H54 (cell line): ENCODE measurements at places on chromosomes 2 and 18.

- DNase-seq = no peak
Observed at GRCh38 chr2:10686176-10686730, 3.5 kb downstream of the NOL10 start.

DNA sequence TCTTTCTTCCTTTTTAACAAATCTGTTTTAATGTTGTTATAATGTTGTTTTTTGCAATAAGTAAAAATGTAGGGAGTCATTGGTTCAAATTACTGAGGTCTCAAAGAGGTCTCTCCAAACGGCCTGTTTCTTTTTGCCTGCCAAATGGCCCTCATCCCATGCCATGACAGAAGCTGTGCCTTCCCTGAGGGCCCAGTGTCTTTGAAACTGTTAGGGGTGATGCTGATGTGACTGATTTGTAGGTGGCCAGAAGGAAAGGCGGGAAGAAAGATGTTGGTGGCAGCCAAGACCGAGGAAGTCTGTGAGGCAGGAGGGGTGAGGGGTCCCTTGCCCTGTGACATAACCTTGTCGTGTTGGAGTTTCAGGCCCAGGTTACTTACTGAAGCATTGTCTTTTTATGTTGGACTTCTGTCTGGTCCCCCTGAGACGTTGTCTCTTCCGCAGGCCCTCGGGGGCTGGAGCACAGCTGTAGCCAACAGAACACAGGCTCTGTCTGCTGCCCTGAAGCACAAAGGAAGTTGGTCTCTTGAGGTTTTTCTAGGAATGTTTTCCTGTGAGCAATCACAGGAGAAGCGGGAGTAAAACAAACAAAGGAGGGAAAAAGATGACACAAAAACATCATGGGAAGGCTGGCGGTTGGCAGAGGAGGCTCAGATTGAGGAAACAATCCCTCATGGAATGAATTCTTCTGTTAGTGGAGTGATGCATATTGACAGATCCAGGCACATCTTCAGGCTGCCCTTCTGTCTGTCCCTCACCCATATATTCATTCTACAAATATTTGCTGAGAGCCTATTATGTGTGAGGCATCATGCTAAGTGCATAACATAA is 4.9 kb upstream of the ST3GAL5 start:
- peak; percentile 41 for DNase-seq

- DNase-seq = no peak
Observed at GRCh38 chr2:105536175-105536574, 137.3 kb upstream of the FHL2 start.

DNA sequence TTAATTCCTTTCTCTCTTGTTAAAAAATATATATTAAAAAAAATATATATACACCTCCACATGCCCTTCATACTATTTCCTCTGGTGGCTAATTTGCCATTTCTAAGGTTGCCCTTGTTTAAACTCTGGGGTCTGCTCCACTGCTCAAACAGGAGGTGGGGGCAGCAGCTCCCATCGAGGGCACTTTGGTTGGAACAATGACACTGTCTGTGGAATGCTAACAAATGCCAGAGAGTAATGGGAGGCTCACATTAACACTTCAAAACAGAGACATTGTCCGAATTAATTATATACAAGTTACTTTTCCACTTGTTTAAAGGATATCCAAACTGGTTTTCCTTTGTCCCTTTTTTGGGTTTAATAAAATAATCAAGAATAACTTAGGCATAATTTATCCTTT is 58.8 kb upstream of the CD302 start:
- no peak for DNase-seq
